ENCODE measurements at places on chromosomes 6 and 20.

DNA sequence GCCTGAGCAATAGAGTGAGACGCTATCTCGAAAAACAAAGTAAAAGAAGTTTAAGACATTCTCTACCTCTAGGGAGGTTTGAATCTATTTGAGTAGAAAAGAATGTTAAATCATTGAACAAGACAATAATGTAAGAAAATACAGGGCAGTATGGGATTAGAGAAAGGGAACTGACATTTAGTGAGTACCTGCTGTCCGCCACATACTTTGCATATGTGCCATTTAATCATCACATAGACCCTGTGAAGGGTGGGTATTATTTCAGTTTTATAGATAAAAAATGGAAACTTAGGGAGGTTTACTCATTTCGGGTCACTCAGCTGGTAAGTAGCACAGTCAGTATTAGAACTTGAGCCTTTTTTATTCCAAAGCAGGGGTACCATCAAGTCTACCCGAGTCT is 31.4 kb downstream of the STK4 start:
- no peak for DNase-seq

- DNase-seq = peak; percentile 7
These were observed 669 bp downstream of the PDCD2 start for GRCh38 chr6:170583756-170584180.

GRCh38 chr20:44056010-44056698 is 130.8 kb downstream of the JPH2 start:
- peak; percentile 26 for DNase-seq

- DNase-seq = peak; percentile 7
These were observed 46.9 kb downstream of the MAP3K4 start for GRCh38 chr6:161038229-161039031.

DNA sequence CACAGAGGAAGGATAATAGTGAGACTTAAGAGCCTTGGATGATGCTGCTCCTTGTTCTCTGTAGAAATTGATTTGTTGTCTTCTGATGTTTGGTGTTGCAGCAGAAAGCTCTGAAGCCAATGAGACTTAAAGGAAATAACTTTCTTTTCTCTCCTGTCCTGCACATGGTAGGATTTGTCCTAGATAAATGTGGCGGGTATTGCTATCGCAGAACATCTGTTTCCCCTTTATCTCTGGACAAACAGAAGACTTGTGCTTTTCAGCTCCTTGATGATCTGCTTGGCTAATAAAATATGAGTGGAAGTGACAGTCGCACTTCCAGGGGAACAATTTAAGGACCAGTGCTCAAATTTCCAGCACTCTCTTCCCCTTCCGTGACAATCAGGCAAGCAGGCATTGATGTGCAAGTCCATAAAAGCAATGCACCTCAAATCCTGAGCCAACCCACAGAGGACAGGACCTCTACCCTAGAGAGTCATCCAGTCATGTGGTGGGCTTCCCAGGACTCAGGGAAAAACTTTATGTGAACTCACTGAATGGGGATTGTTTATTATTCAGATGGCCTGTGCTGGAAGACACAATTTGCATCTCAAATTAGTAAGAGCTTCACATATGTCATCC is 9.9 kb upstream of the NCR2 start:
- DNase-seq = no peak

- no peak for DNase-seq
These were observed 55.5 kb upstream of the SLCO4A1 start for GRCh38 chr20:62586799-62587198.

GRCh38 chr6:129050086-129050485 is 167.1 kb downstream of the LAMA2 start:
- DNase-seq = no peak

DNA sequence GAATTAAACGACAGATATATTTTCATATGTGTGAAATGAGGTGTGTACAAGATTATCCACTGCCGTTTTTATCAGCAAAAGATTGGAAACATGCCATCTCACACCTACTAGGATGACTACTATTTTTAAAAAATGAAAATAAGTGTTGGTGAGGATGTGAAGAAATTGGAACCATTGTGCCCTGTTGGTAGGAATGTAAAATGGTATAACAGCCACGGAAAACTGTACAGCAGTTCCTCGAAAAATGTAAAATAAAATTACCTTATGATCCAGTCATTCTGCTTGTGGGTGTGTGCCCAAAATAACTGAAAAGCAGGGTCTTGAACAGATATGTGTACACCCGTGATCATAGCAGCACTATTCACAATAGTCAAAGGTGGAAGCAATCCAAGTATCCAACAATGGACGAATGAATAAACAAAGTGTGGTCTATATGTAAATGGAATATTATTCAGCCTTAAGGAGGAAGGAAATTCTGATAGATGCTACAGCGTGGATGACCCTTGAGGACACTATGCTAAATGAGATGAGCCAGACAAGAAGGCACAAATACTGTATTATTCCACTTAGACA is 27.0 kb upstream of the CCN5 start:
- no peak for DNase-seq

DNA sequence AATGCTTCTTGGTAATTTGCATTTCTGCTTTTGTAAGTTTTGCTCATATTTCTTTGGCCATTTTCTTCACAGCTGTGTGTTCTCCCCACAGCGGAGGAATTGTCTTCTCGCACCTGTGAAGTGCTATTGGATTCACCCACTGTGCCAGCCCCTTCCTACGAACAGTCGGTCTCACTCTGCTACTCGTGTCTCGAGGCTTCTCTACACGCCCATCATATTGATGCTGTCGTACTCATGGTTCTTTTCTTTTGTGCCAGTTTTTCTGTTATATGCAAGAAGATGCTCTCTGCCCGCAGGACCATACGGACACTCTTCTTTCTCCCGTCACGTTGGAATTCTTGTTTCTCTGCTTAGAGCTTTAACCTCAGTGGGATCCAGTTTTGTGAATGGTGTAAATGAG is 200.3 kb downstream of the DLL1 start:
- DNase-seq = no peak

DNA sequence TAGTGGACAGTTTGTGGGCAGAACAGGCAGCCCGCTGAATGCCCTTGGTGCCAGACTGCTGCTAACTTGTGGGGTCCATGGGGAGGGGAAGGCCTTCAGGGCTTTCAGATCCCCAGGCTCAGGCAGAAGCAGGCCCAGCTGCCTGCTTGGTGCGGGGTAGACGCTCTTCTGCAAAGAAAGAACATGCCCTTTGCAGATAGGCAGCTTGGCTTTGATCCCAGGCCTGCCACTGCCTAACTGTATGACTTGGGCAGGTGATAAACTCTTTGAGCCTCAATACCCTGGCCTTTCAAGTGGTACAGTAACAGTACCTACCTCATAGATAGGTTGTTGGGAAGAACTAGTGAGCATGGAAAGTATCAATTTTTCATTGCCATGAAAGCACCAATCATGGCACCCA is 28.4 kb downstream of the CHMP4B start:
- no peak for DNase-seq

GRCh38 chr20:20331156-20331555 is 36.7 kb upstream of the INSM1 start:
- no peak for DNase-seq

DNA sequence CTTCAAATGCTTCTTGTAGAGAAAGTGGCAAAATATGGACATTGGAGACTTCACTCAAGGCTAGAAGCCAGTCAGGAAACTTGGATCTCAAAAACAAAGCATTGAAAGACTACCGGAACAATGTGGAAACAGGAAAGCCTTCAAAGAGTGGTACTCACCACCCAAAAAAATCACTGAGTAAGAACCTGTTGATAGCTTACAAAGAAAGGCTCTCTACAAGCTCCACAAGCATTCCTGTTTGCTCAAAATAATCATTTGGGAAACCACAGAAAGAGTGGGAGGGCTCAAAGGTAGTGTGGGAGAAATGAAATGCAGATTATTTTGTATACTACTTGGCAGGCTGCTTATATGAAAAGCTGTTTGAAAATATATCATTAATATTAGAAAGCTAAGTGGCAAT is 9.5 kb upstream of the DST start:
- DNase-seq = no peak

DNA sequence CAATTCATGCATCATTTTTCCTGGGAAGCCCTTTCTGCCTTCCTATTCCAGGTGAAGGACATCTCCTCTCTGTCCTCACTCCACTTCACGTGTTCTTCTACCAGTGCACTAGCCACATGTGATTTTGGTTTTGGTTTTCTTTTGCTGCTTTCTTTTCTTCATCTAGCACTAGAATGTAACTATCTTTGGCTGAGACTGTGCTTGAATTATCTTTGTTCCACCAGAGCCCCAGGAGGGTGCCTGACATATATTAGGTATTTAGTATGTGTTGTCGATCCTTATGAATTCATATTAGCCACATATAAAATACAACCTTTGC is 79.9 kb downstream of the VGLL2 start:
- DNase-seq = no peak

DNA sequence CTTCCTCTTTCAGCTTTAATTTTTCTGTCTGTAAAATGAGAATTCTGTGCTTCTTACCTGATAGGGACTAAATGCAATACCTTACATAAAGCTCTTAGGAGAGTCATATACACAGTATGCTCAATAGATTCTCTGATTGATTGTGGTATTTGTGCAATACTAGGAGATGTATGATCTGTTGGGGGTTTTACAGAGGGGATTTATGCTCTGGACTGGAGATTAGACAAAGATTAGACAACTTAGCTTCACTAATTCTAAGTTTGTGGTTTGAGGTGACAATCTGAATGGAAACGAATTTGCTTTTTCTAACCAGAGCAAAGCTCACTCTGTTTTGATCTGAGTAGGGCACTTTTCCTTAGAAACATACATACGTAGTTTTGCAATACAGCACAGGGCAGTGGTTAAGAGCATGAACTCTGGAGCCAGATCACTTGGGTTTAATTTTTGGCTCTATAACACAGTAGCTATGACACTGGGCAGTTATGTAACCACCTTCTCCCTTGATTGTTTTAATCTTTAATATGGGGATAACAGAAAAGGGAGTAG is 126.2 kb downstream of the RNF144B start:
- no peak for DNase-seq

DNA sequence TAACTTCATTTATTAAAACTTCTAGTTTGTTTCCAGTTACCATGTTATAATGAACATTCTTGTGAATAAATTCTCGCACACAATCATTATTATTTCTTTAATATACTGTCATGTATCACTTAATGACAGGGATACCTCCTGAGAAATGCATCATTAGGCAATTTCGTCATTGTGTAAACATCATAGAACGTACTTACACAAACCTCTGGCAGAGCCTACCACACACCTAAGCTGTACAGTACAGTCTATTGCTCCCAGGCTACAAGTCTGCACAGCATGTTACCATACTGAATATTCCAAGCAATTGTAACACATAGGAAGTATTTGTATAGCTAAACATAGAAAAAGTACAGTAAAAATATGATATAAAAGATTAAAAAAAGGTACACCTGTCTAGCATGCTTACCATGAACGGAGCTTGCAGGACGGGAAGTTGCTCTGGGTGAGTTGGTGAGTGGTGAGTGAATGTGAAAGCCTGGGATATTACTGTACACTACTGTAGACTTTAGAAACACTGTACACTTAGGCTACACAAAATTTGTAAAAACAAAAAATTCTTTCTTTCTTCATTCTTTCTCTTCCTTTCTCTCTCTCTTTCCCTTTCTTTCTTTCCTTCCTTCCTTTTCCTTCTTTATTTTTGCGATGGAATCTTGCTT is 268.2 kb upstream of the SOX4 start:
- DNase-seq = no peak

DNA sequence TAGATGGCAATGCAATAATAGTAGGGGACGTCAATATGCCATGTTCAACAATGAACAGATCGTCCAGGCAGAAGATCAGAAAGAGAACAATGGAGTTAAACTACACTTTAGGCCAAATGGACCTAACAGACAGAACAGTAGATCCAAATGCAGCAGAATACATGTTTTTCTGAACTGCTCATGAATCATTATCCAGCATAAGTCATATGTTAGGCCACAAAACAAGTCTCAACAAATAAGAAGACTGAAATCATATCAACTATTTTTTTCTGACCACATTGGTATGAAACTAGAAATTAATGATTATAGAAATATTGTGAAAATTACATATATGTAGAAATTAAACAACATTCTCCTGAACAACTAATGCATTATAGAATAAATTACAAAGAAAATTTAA is 10.2 kb upstream of the DEFB125 start:
- DNase-seq = no peak

- DNase-seq = no peak
These were observed 2.0 kb upstream of the SDC4 start for GRCh38 chr20:45350217-45350616.

GRCh38 chr20:59754551-59754950 is 150.2 kb downstream of the PHACTR3 start:
- no peak for DNase-seq

GRCh38 chr20:51373713-51374455 is 168.6 kb downstream of the NFATC2 start:
- no peak for DNase-seq

DNA sequence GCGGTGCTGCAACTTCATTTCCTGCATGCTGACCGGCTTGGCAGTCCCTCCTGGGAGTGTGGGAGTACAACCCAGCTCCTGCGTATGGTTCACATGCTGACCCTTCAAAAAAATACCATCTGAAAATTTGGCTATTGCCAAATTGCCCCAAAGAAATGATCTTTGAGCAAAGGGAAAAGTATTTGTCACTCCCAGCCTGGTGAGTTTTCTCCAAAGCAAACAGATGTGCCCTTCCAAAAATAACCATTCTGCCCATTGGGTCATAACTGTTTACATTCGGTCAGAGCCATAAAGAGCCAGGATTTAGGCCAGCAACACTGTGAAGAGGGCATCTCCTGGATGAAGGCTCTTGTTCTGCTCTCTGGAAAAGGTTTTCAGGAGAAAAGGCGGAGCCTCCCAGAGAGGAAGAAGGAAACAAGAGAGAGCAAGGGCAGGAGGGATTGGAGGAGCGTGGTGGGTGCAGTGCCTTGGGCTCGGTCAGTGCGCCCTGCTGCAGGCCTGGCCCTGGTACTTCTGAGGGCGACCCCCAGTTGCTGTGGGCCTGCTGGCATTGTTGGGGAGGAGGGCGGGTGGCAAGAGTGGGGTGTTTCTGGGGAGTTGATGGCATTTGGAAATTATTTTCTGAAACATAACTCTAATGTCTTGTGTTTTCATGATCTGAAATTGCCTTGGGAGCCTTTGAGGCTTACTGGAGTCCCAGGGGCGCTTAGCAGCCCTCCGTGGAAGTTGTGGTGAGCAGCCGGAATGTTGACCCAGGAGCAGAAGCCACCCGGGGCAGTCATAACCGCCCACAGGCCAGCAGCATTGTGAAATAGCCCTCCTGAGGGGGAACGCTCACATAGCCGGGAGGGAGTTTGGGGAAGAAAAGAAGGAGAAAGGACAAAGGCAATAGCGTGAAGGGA is 248.4 kb downstream of the MYLK4 start:
- DNase-seq = no peak
